Activated T-cell treated with anti-CD3 and anti-CD28 coated beads for 24 hours (primary cell): ENCODE measurements at places on chromosomes 6 and 20.

DNA sequence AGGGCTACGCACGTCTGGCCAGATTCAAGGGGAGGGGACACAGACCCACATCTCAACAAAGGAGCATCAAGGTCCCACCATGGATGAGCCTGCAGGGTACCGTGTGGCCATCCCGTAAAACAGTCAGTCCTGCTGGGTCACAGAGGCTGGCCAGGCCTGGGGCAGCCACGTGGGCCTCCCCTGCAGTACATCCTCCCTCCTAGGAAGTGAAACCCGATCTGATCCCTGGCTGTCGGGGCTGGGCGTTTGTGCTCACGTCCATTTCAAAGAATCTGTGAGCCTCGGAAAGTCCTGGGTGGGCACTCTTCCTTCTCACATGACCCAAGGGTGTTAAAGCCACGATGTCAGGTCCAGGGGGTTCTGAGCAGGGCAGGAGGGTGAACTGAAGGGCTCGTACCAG is 14.3 kb downstream of the SULF2 start:
- no peak for DNase-seq

GRCh38 chr20:48360342-48360975 is 467.3 kb downstream of the PREX1 start:
- DNase-seq, result no peak

GRCh38 chr6:130937942-130938604 is 110.9 kb downstream of the SMLR1 start:
- no peak for DNase-seq

DNA sequence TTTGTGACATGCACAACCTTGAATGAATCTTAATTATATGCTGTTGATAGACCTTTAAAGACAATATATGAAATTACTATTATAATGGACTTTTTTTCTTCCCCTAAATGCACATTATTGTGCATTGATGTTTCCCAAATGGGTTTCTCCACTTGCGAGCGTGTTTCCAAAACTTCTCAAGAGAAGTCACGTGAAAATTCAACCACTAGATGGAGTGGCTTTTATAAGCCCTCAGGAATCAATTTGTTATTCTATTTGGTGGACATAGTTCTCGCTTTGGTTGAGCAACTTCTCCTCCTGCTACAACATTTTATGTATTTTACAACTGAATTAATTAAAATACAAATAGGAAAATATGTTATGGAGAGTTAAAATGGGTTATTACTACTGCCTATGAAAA is 9.0 kb downstream of the CNR1 start:
- no peak for DNase-seq

DNA sequence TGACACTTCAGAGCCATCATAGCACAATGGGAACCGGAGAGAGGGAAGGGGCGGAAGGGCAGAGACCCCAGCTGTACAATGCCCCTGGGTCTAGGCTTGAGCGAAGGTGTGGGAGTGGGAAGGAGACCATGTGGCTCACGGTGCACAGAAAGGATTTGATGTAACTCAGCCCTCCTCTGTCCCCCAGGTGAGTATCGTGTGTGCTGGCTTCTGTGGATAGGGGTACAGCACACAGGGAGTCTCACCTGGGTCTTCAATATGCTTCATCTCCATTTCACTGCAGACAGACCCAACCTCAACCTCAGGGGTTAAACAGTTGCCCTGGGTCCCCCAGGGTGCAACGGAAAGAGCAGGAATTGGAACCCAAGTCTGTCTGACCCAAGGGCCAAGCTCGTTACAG is 122.2 kb downstream of the CDH26 start:
- DNase-seq, result no peak

DNA sequence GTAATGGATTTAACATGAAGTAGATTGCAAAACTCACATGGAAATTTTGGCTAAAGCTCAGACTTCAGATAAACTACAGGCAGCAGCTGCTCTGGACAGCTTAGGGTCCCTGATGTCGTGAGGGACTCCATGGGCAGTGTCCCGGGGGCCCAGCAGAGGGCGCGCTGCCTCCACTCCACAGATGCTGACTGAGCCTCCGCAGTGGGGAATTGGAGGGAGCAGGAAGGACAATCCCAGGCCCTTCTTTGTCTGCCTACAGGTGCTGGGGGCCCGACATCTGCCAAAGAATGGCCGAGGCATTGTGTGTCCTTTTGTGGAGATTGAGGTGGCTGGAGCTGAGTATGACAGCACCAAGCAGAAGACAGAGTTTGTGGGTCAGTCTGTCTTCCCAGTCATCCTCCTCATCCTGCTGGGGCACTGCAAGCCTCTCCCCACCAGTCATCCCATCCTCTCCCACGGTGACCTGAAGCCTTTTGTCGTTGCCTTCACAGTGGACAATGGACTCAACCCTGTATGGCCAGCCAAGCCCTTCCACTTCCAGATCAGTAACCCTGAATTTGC is 35.9 kb downstream of the PLCG1 start:
- DNase-seq, result peak; percentile 44

DNA sequence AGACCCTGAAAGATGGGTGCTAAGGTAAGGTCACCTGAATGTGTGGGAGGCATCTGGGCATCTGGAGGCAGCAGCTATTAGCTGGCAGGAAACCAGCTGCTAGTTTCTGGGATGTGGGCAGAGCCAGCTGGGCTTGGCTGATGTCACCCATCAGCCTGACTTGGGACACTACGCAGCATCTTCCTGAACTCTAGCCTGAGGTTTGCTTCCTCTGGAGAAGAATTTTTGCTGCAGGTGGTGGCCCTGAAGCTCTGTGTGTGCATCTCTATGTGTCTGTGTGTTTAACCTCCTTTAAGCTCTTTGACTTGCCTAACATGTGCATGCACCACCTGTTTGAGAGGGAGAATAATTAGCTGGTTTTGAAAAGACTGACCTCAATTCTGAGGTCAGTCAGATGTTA is 465.1 kb upstream of the CHD6 start:
- no peak for DNase-seq

DNA sequence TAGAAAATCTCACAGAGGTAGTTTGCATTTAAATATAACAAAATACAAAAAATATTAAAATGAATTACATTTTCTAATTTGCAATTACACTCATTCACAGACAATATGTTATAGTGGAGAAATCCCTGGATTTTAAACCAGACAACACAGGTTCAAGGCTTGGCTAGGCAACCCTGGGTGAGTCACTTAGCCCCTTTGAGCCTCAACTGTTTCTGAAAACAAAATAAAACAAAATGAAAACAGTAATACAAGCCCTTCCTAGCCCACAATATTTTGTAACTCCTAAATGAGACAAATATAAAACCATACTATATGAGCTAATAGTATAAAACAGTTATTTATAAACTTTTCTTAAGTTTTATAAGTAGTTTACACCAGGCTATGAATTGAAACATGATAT is 41.0 kb downstream of the UQCC1 start:
- no peak for DNase-seq

DNA sequence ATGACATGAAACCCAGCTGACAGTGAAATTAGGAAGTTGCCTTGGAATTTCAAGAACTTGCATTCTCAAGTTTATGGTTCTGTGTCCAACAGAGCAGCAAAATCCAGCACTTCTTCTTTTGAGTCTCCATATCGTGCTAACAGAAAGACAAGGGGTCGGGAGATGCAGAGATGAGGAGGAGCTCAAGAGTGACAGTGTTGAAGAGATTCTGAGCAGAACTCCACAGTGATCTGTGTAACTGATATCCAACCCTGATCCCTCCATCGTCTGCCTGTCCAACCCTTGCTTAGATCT is 21.2 kb upstream of the BTN1A1 start:
- DNase-seq, result no peak

DNA sequence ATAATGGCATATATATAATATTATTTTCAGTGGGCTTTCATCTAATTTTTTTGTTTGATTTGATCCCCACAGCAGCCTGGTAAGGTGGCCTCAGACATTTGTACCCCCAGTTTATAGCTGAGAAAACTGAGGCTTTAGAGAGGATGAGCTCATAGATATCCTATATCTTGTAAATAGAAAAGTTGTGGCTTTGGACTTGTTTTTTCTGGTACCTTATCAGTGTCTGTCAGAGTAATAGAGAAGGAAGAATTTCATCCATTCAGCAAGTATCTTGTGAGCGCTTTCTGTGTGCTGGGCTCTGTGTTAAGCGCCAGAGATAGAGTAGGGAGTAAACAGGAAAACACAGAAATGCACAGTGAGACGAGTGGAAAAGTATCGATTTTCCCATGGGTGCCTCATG is 27.9 kb downstream of the TAF11 start:
- DNase-seq, result no peak

DNA sequence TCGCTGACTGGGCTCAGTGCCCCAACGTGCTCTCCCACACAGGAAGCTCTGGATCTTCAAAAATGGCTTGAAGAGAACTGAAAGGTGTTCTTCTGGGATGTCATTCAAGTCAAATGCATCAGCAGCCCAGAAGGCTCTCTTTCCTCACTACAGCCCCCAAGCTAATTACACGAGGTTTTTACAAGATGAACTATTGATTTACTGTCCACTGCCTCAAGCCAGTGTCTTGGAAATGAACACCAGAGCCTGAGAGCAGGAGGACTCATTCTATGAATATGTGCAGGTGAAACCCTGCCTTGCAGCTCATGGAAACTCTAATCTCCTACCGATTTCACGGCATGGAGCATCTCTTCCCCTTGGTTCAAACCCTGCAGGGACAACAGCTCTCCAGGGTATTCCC is 98.9 kb upstream of the CST7 start:
- no peak for DNase-seq

DNA sequence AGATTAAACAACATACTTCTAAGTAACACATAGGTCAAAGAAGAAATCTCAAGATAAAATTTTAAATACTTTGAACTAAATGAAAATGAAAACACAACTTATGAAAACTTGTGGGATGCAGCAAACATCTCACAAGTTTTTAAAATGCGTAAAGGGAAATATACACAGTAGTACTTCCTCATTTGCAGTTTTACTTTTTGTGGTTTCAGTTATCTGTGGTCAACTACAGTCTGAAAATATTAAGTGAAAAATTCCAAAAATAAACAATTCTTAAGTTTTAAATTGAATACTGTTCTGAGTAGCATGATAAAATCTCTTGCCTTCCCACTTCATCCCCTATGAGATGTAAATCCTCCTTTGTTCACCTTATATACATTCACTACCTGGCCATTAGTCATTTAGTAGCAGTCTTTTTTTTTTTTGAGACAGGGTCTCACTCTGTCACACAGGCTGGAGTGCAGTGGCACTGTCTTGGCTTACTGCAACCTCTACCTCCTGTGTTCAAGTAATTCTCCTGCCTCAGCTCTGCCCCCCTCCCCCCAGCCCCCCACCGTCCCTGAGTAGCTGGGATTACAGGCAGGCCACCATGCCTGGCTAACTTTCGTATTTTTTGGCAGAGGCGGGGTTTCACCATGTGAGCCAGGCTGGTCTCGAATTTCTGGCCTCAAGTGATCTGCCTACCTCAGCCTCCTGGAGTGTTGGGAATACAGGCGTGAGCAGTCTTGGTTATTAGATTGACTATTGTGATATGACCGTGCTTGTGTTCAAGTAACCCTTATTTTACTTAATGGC is 154.6 kb upstream of the AHI1 start:
- no peak for DNase-seq

DNA sequence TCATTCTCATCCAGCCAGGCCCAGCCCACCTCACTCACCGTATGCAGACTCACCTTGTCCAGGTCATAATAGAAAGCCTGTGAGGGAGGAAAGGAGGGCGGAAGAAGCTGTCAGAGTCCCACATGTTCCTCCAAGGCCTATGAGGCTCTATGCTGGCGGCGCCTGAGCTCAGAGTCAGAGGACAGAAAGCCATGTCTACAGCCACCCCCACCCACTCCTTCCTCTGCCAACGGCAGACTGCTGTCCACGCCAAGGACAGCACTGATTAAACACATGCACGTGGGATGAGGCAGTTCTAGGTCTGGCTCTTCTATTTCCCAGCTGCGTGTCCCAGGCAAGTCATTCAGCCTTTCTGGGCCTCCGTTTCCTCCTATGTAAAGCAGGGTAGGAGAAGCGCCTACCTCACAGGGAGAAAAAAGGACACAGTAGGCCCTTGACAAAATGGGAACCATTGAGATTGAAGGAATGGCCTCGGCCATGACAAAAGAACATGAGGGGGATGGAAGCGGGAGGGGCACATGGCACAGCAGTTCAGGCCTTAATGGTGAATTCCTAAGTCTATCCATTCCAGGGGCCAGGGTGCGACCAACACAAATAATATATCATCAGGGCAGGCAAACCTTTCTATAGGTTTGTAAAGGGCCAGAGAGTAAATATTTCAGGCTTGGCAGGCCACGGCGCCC is 80.1 kb downstream of the RIPOR3 start:
- DNase-seq, result no peak

- DNase-seq, result no peak
Observed at GRCh38 chr6:29564875-29565274, 5.3 kb upstream of the UBD start.

GRCh38 chr6:2426561-2427340 is 181.3 kb upstream of the GMDS start:
- no peak for DNase-seq

DNA sequence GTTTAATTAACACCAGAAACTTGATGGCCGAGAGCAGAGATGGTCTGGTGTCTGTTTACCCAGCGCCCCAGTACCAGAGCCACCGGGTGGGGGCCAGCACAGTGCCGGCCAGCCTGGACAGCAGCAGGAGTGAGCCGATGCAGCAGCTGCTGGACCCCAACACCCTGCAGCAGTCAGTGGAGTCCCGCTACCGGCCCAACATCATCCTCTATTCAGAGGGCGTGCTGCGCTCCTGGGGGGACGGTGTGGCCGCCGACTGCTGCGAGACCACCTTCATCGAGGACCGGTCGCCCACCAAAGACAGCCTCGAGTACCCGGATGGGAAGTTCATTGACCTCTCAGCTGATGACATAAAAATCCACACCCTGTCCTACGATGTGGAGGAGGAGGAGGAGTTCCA is 73.7 kb downstream of the SYNDIG1 start:
- DNase-seq, result no peak

GRCh38 chr6:79833264-79833963 is 113.9 kb downstream of the ELOVL4 start:
- no peak for DNase-seq

DNA sequence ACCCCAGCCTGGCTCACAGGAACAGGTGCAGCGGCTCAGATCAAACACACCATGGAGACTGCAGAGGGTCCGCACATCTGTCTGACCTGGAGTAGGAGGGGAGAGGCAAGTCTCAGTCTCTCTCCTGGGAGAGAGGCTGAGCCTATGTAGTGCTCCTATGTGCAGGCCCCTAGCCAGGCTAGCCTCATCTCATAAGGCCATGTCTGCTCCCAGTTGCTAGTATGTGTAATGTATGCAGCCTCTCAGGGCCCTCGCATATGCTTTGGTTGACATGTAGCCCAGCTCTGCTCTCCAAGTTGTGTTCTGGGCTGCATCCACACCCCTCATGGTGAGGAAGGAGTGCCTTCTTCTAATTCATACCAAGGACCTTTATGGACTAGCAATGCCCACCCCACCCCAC is 11.8 kb downstream of the TNXB start:
- DNase-seq, result no peak
